ENCODE measurements at places on chromosomes 16 and 17.

GRCh38 chr16:546909-547770, 13.1 kb upstream of the PRR35 start:
- DNase-seq: peak; percentile 46

GRCh38 chr17:71251951-71252350, 868.9 kb upstream of the SOX9 start:
- no peak for DNase-seq

GRCh38 chr17:64978138-64978537, 58.9 kb upstream of the LRRC37A3 start:
- DNase-seq: no peak

GRCh38 chr16:774086-775001, 13.8 kb downstream of the MSLN start:
- DNase-seq: no peak

DNA sequence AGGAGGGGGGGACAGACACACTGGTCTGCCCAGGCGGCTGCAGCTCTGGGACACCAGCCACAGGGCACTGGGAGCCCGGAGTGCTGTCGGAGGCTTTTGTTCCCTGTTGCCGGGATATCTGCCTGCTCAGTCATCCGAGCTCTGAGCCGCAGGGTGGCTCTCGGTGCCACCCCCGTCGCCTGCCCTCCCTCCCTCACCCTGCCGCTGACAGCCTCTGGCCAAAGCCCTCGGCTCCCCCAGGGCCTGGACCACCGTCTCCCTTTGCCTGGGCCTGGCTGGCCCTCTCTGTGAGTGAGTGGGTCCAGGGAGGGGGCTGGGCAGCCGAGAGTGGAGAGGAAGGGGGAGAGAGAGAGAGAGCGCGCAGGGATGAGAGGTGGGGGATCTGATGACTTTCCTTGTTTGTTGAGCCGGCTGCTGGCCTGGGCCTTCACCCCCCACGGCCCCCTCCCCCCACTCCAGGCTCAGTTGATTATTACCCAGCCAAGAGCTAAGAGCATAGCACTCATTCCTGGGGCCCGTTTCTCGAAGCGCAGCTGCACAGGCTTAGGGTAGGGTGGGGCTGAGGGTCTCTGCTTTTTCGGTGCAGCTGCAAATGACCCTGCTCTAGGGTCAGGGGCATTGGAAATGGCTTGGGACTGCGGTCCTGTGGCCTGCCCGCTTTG, 2.7 kb downstream of the FOXJ1 start:
- no peak for DNase-seq

DNA sequence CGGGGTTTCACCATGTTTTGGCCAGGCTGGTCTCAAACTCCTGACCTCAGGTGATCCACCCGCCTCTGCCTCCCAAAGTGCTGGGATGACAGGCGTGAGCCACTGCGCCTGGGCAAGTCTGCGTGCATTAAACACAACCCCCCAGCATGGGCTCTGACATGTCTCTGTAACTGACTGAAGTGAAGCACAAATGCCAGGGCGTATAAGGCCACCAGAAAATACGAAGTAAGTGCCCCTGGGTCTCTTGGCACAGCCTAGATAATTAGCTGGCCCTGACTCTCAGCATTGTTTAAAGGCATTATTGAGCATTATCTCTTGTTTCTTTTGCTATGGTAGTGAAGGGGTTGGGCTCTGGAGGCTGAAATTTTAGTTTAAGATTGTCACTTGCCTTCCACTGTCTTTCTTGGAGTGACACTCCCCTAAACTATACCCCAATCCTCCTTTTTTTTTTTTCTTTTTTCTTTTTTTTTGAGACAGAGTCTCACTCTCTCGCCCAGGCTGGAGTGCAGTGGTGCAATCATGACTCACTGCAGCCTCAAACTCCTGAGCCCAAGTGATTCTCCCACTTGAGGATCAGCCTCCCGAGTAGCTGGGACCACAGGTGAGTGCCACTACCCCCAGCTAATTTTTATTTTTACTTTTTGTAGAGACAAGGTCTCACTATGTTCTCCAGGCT, 8.2 kb upstream of the SEC14L1 start:
- DNase-seq: no peak

GRCh38 chr16:69311533-69312387, 610 bp downstream of the VPS4A start:
- peak; percentile 24 for DNase-seq

- DNase-seq: peak; percentile 83
Observed at GRCh38 chr16:70694088-70694867, 8.4 kb upstream of the MTSS2 start.

GRCh38 chr17:77898521-77899434, 59.7 kb upstream of the TNRC6C start:
- no peak for DNase-seq

- no peak for DNase-seq
Observed at GRCh38 chr16:19687279-19687678, 30.7 kb downstream of the KNOP1 start.

- peak; percentile 59 for DNase-seq
Observed at GRCh38 chr17:69828087-69828486, 246.9 kb upstream of the KCNJ16 start.

DNA sequence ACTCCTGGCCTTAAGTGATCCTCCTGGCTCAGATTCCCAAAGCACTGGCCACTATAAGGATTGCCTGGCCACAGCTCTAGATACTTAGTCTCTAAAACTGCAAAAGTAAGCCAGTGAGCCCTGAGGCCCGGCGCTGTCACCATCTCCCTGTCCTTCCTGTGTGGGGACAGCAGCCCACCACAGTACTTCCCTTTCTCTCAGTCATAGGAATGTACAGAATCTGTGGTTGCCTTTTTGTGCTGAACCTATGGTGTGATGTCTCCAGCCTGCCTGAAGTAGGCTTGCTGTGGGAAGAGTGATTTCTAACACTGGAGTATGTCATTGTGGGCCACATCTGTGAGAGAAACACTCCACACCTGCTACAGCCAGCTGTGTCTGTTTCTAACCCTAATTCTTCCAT, 24.7 kb downstream of the NTAN1 start:
- no peak for DNase-seq

DNA sequence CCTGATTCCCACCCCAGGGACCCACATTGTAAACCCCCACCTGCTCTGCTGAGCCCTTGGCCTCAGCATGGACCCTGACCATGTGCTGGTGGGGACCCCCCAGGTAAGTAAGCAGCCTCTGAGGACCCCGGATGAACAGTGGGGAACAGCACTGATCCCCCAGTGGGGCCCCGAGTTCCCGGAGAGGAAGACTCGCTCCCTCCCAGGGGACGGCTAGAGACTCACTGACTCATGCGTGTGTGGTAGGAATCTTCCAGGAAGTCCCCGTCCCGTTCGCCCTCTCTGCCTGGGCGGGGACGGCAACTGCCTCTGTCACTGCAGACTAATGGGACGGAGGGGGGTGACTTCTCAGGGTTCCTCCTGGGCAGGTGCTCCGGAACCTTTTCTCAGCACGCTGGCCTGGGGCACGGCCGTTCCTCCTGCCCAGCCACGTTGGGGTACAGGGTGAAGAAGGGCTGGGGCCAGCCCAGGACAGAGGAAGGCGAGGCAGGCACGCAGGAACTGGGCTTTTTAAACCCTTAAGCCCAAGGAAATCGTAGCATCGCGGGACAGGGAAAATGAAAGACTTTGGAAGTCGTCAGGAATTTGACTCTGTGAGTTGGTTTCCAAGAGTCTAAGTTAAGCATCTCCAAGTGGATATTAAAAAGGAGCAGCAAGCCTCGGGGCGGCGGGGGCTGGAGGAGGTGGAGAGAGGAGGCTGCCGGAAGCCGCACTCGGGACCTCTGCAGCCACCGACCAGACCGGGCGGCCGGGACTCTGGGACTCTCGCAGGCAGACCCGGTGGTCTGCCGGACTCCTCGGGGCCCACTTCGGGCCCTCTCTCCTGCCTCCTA, 178.7 kb downstream of the SEC14L1 start:
- peak; percentile 85 for DNase-seq

- DNase-seq: no peak
Observed at GRCh38 chr16:53891409-53892139, 187.6 kb downstream of the FTO start.

DNA sequence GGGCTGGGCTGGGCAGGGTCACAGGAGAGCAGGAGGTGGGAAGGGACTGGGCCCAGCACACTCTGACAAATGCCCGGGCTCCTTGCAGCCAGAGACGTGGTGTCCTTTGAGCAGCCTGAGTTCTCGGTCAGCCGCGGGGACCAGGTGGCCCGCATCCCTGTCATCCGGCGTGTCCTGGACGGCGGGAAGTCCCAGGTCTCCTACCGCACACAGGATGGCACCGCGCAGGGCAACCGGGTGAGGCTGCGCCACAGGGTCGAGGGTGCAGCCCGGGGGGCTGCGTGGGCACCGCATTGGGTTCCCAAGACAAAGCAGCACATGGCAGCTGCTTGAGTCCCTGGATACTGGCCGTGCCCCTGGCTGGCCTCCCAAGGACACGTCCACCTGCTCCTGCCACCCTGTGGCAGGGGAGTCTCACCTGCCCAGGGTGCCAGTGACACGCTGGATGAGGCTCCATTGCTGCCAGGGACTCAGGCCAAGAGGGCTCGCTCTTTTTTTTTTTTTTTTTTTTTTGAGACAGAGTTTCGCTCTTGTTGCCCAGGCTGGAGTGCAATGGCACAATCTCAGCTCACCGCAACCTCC, 21.3 kb downstream of the GALK1 start:
- no peak for DNase-seq

DNA sequence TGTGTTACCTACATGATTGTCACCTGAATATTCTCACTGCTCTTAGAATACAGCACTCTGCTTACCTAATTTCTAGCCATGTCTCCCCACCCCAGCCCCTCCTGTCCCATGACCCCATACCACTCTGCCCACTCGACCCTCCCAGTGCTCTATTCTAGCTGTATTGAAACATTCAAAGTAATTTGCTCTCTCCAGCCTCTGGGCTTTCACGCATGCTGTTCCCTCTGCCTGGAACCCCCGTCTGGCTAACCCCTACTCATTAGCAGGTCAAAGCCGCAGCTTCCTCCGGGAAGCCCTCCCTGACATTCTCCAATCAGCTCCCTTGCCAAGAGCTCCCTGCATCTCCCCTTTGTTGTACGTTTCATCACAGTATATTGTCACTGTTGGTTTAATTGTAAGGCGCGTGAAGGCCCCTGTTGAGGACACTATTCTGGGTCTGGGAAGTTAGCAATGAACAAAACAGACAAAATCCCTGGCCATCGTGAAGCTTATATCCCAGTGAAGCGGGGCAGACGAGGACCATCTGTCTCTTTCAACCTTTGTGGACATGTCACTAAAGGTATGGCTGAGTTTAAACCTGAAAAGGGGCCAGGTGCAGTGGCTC, 72.3 kb upstream of the LHX1 start:
- DNase-seq: no peak

DNA sequence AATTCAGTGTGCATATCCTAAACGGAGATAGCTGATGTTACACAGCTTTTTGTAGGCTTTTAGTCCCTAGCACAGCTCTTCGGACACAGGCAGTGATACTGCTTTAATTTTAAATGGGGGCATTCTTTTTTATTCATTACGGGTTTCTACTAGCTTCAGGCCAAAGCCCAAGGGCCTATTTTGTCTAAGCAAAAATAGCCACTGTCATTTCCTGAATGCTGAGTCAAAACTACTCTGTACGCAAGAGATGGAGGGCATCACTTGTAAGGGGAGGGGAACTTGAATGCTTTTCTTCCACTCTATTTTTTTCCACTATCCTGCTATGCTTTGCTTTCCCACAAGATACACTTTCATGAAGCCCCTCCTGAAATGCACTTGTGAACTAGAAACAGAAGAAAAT, 360.7 kb downstream of the PMP22 start:
- DNase-seq: peak; percentile 11

DNA sequence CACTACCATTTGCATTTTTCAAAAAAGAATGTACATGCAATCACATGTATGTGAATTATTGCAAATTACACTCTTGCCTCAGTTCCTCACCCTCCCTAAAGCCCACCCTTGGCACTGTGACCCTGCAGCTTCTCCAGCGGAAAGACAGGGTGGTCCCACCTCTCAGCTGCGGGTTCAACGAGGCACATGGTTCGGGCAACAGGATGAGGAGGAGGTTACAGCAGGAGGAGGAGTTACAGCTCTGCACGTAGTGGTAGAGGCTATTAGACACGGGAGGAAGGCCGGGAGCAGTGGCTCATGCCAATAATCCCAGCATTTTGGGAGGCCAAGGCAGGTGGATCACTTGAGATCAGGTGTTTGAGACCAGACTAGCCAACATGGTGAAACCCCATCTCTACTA, 5.2 kb downstream of the C16orf95 start:
- DNase-seq: no peak

DNA sequence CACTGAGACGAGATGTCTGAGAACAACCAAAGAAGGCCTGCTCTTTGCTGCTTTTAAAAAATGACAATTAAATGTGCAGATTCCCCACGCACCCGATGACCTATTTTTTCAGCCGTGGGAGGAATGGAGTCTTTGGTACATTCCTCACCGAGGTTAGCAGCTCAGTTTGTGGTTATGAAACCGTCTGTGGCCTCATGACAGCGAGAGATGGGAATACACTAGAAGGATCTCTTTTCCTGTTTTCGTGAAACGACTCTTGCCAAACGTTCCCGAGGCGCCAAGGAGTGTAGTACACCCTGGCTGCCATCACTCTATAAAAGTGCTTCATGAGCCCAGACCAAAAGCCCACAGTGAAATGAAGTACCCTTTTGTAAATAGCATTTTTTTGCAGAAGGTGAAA, 87.8 kb downstream of the CRISPLD2 start:
- peak; percentile 55 for DNase-seq

DNA sequence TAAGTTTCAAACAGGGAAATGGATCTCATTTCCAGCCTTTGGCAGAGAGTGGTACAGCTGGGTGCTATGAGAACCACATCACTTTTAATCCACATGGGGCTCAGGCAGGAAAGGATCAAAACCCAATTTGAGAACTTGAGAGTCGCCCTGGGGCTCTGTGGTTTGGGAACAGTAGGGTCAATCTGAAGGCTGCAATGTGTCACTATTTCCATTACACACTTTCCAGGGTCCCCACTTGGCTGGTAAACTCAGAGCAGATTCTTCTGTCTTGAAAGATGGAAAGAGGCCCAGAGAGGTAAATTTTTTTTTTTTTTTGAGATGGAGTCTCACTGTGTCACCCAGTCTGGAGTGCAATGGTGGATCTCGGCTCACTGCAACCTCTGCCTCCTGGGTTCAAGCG, 6.7 kb upstream of the HIGD1B start:
- no peak for DNase-seq

- DNase-seq: no peak
Observed at GRCh38 chr16:89004209-89004831, 27.3 kb upstream of the CBFA2T3 start.

DNA sequence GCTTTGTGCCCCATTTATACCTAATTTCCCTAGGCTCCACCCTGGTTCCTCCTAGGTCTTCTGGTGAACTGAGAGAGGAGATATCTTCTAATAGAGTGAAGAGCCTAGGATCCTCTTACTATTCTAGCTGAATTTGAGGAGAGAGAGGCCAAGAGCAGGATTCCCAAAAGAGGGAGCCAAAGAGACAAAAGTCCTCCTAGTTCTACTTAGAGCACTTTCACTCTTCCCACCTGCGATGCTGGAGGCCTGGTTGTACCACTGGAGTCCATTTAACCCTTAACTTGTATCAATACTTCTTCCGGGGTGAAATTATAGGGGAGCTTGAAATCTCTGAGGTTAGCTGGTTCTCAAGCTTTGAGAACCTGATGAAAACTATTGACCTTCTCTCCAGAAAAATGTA, 3.4 kb upstream of the SSH2 start:
- DNase-seq: peak; percentile 52

Data from cardiac fibroblast (primary cell).